Suppressor macrophage treated with lipopolysaccharide for 1 hour (primary cell): ENCODE measurements at places on chromosomes 16 and 17.

DNA sequence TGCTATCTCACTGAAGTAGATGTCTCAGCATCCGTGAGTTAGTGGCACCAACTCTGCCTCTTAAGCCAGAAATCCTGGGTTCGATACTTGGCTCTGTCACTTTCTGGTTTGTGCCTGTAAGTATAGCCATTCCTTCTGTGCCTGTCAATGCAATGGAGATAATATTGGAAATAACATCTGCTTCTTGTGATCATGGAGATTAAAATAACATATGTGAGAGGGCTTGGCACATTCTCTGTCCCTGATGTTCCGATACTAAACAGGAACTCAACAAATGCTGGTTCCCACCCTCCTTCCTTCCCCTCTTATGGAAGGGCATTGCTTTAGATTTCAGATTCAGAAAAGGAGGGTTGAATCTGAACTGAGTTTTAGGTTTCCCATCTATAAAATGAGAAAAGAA is 39.8 kb downstream of the TBX4 start:
- DNase-seq, result no peak

DNA sequence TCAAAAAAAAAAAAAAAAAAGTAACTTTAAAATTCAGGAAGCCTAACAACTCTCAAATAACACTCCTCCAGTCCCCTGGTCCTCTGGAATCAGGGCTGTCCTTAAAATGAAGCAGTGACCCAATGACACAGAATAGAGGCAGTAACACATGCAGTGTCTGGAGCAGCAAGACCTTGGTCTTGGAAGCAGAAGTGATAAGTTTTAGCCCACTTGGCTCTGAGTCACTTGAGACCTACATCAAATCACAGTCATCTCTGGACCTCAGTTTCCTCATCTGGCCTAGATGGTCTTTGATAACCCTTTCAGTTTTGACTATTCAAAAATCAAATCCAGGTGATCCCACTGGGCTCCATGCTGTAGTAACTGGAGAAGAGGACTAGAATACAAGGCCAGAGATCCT is 39.0 kb downstream of the LYRM1 start:
- peak; percentile 51 for DNase-seq

GRCh38 chr16:84478172-84478947 is 26.1 kb downstream of the MEAK7 start:
- DNase-seq, result peak; percentile 43

DNA sequence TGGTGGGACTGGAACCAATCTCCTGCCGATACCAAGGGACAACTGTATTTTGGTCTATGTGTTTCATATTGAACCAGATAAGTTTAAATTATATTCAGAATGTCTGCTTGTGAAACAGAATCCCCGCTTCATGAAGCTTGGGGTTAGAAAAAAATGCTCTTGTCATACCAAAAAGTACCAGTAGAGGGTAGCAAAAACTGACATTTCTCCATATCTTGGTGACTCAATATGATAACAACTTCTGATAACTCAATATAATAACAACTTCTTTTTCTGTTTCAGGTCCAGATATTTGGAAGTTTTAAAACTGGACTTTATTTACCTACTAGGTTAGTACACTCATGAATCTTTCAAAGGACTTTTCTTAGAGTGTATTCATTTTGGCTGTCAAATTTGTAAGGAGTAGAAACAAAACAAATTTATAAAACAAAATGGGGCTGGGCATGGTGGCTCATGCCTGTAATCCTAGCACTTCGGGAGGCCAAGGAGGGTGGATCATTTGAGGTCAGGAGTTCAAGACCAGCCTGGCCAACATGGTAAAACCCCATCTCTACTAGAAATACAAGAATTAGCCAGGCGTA is 52.3 kb upstream of the ADCY7 start:
- DNase-seq, result peak; percentile 77

DNA sequence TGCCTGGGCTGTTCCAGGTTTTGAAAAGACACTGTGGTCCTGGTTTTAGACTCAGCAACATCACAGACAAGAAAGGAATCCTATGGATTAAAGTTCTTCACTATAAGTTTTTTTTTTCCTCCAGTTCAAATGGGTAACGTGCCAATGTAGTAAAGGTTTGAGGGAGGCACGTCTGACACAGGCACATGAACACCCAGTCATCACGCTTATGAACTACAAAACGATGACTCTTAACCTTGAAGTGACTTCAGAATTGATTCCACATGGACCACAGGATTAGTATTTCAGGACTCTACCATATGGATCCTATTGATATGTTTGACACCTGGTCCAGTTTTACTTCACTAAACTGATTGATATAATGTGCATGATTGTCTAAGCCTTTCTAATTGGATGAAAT is 2.3 kb downstream of the PRMT7 start:
- DNase-seq, result no peak

- no peak for DNase-seq
Measured at GRCh38 chr16:56898847-56899246, 33.1 kb upstream of the HERPUD1 start.

- no peak for DNase-seq
Measured at GRCh38 chr17:18259621-18260331, 686 bp upstream of the MIEF2 start.

DNA sequence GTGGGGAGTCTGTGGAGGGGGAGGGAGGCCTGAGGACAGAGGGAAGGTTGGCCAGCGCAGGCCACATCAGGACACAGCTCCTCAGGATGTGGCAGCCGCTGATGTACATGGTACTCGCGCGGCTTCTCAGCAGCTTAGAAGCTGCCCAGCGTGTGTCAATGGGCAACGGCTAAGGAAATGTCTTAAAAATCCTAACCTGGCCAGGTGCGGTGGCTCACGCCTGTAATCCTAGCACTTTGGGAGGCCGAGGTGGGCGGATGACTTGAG is 53.2 kb downstream of the PGS1 start:
- no peak for DNase-seq

GRCh38 chr16:14013571-14014283 is 57.4 kb upstream of the MRTFB start:
- no peak for DNase-seq

DNA sequence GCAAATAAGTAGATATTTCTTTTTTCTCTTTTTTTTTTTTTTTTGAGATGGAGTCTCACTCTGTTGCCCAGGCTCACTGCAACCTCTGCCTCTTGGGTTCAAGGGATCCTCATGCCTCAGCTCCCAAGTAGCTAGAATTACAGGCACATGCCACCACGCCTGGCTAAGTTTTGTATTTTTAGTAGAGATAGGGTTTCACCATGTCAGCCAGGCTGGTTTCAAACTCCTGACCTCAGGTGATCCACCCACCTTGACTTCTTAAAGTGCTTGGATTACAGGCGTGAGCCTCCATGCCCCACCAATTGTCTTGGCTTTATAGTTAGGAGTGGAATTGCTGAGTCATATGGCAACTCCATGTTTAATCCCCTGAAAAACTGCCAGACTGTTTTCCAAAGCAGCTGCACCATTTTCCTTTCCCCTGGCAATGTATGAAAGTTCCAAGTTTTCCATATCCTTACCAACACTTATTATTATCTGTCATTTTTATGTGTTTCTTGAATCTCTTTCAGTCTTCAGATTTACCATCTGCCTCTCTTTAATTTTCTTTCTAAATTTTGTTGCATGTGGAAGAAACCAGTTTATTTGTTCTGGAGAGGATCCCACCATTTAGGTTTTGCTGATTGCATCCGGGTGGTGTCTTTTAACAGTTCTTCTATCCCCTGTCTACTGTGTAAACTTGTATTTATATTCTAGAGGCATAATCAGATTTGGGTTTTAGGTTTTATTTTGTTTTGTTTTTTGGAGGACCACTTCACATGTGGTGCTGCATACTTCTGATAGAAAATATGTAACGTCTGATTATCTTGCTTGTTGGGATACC is 9.9 kb upstream of the CES3 start:
- DNase-seq, result no peak

GRCh38 chr17:3989041-3989886 is 25.0 kb upstream of the ATP2A3 start:
- no peak for DNase-seq

- DNase-seq, result no peak
Measured at GRCh38 chr17:27551701-27552248, 79.2 kb upstream of the LGALS9 start.

GRCh38 chr16:4962716-4963115 is 4.6 kb downstream of the SEC14L5 start:
- no peak for DNase-seq

GRCh38 chr17:77502626-77503292 is 362.0 kb downstream of the SEC14L1 start:
- DNase-seq, result no peak

DNA sequence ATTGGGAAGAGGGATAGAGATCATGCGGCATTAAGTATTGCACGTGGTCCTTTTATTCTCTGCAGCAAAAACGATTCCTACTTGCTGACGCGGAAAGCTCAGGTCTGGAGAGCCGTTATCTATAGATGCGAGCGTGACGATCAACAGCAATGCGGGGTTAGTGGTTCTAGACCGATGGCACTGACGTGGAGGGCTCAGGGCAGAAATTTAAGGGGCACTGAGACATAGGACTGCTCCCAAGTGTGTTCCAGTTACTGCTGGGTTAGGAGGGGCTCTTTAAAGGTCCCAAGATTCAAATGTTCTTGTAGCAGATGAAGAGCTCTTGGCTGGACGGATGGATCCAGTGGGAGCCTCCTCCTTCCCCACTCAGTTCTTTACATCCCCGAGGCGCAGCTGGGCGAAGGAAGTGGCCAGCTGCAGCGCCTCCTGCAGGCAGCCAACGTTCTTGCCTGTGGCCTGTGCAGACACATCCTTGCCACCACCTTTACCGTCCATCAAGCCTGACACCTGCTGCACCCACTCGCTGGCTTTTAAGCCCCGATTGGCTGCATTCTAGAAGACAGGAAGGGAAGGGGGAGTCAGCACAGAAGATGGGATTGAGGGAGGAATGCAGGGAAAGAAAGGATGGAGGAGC is 732 bp upstream of the EXOSC6 start:
- peak; percentile 36 for DNase-seq

DNA sequence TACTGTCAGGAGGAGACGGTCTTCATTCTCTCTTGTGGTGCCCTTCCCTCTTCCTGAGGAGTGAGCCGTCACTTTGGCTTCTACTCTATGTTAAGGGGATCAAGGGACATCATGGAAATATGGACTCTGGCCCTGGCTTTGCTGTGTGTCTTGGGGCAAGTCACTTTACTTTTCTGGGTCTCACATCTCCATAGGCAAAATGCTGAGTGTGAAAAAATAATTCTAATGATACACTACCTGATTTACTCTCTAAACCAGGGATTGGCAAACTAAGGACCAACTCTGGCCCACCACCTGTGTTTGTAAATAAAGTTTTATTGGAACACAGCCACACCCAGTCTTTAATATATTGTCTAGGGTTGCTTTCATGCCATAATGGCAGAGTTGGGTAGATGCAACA is 548.7 kb upstream of the CDH5 start:
- no peak for DNase-seq

- no peak for DNase-seq
Measured at GRCh38 chr16:61432421-61432820, 603.8 kb downstream of the CDH8 start.

DNA sequence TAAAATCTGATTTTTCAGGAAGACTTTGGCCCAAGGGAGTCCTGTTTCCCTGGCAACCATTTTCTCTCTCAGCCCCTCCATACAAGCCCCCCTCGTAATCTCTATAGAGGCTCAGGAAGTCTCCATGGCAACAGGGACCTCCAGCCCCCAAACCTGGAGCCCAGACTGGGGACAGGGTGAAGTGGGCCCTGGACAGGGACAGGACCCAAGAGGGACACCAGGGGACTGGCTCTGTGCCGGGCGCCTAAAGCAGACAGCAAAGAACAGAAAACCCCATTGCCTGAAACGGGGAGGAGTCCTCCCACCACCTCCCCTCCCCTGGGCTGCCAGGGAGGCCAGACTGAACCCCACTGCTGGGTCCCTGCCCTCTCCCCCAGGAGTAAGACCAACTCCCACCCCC is 40.6 kb downstream of the CPNE2 start:
- DNase-seq, result no peak

GRCh38 chr16:1295465-1295864 is 14.0 kb upstream of the UBE2I start:
- no peak for DNase-seq

DNA sequence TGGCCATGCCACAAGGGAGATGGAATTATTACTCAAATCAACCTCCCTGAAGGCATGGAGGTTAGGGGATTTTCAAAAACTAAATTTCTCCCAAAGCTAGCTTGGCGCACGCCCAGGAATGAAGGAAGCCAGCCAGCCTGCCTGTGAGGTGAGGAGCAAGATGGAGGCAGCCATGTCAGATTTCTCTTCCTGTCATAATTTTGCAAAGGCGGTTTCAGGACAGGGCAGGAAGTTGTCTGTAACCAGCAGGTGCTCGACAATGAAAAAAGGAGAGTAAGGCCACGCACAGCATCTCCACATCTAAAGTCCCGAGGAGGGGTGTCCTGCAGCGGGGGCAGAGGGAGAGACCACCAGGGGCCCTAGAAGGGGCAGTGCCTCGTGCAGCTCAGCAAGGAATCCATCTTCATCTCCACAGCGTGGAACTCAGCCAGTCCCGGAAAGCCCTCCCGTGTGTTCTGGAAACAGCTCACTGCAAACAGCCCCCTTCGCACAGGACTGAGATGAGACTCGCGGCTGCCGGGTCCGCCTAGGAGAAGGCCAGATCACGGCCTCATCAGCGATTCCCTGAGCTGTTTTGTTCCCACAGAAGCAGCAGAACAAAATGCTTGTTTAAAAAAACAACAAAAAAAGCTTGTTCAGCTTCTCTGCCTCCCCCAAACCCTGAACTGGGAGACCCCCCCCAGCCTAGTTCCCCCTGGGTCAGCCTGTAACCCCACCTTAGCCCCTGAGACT is 47.8 kb downstream of the SLC7A5 start:
- no peak for DNase-seq

DNA sequence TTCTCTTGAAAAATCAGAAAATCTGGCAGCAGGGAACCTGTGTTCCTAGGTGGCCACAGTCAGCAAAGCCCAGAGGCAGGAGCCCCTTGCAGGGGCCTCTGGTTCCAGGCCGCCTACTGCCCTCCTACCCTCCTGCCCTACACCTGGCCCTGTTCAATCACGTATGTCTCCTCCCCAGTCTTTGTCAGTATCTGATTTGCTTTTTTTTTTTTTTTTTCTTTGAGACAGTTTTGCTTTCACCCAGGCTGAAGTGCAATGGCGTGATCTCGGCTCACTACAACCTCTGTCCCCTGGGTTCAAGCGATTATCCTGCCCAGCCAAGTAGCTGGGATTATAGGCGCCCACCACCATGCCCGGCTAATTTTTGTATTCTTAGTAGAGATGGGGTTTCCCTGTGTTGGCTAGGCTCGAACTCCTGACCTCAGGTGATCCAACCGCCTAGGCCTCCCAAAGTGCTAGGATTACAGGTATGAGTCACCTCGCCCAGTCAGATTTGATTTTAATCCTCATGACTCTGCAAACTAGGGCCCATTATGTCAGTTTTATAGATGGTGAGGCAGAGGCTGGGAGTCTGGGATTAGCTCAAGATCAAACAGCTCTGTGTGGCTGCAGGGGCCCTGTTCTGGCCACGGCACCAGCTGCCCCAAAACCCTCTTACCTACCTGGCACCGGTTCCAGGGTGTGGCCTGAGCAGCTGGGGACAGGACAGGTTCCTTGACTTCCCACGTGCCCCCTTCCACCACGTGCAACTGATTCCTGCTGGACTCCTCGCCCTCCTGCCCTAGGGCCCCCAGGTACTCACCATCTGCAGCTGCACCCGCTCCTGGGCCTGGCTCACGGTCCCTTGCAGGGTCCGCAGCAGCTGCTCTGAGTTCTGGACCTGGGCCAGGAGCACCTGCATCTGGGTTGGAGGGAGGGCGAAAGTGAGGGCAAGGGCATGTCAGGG is 14.7 kb downstream of the RABEP2 start:
- no peak for DNase-seq

GRCh38 chr17:45333702-45334092 is 16.9 kb upstream of the MAP3K14 start:
- DNase-seq, result no peak
